Mesenteric fat pad (tissue), 1 donor: ENCODE measurements at places on chromosomes 1 and 21. TPM values are rescaled to one million over a fixed set of nuclear protein-coding genes. Genes with fewer than 3 reads are reported as not detected.

NKAIN1 gene
- not detected for total RNA-seq

CSTB gene
- total RNA-seq: 84.9 TPM

ANKRD65 gene
- 4.1 TPM for total RNA-seq

LIPI gene
- not detected for total RNA-seq

KRTAP19-5 gene
- not detected for total RNA-seq

HPCAL4 gene
- not detected for total RNA-seq

PPP1R8 gene
- total RNA-seq: 35.3 TPM

GRCh38 chr1:12714710-12715475 is 1.0 kb upstream of the AADACL3 start:
- DNase-seq: no peak

DNA sequence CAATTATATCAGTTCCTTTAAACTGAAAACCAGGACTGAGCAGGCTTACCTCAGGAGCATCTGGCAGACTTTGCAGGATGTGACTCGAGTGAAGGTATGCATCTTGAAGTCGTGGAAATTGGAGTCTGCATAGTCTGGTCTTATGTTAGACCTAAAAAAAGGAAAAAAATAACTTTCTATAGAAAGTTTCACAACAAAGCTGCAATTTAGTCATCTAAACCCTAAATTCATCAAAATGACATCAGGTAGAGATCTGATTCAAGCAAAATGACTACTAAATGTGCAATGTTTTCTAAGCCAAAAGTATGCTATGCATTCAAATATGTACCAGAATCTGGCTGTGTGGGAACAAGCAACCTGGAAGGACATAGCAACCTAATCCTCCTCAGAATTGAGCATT is 260.1 kb downstream of the VAV3 start:
- DNase-seq: no peak

- no peak for DNase-seq
Measured at GRCh38 chr1:217137210-217137881, 414.1 kb upstream of the ESRRG start.

DNA sequence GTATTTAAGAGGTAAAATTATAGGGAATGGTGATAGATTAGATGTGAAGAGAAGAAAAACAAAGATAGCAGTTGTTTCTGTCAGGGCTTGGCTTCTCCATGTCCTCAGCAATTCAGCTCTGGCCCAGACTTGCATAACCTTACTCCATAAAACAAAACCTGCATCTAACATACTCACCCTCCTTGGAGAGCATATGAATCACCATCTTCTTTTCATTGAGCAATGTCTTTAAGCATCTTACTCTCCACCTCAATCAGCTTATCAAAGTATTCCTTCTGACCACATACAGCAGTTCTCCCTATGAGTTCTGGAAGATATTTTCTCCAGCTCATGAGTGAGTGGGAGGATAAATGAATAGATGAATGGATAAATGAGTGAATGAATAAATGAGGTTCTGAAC is 49.0 kb downstream of the RAB3B start:
- no peak for DNase-seq

GRCh38 chr1:171794085-171794484 is 12.6 kb downstream of the METTL13 start:
- no peak for DNase-seq

DNA sequence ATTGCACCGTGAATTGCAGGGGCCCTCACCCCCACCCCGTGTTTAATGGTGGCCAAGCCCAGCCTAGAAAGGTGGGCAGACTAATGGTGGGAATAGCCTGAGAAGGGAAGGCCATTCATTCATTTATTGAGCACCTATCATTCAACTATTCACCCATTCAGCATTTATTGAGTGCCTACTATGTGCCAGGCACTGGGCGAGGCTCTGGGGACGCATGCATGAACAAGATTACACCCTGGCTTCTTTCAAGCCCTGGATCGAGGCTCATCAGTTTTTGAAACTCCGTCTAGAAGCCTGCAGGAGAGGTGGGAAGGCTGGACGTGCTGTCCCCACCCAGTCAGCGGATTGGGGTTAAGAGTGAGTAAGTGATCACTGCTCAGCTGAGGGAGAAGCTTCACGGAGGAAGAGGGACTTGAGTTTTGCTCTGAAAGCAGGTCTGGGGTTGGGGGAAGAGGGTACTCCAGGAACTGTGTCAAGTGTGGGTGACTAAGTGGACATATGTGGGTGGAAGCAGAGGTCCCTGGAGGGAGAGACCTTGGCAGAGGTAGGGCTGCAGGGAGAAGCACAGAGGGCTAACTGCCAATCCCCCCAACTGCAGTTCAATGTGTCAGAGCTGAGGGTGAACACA is 35.6 kb downstream of the MEF2D start:
- no peak for DNase-seq

GRCh38 chr1:7669559-7670311 is 101.4 kb upstream of the VAMP3 start:
- DNase-seq: no peak

GRCh38 chr1:196651637-196652215 is at the start of gene CFH:
CFH (plus strand) TSS chr1:196652043; CDS start chr1:196652118, 75 bp downstream.
- no peak for DNase-seq

GRCh38 chr1:198123133-198123532 is 33.7 kb upstream of the NEK7 start:
- no peak for DNase-seq
